T-helper 22 cell (primary cell): ENCODE measurements at places on chromosomes 11 and 22.
A peak's percentile ranks its signal among the peaks of the same experiment; 100 is the strongest.

DNA sequence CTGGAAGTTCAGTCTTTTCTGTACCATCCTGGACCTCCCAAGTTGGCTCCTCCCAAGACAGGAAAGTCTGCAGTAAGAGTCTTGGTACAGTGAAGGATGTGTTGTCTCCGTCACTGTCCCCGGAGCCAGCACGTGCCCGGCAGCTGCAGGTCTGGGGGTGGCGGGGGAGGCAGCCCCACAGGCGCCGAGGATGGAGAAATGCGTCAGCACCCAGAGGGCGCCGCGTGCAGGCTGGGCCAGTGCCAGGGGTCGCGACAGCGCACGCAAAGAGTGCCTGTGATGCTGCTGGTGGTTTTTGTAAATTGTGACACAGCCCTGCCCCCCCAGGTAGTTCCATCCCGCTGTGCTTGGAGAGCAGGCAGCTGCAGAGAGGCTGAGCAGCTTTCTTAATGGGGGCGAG lies 1200.5 kb downstream of the BRD1 start:
- no peak for DNase-seq

- no peak for DNase-seq
Measured at GRCh38 chr11:28086569-28086968, 21.4 kb downstream of the KIF18A start.

DNA sequence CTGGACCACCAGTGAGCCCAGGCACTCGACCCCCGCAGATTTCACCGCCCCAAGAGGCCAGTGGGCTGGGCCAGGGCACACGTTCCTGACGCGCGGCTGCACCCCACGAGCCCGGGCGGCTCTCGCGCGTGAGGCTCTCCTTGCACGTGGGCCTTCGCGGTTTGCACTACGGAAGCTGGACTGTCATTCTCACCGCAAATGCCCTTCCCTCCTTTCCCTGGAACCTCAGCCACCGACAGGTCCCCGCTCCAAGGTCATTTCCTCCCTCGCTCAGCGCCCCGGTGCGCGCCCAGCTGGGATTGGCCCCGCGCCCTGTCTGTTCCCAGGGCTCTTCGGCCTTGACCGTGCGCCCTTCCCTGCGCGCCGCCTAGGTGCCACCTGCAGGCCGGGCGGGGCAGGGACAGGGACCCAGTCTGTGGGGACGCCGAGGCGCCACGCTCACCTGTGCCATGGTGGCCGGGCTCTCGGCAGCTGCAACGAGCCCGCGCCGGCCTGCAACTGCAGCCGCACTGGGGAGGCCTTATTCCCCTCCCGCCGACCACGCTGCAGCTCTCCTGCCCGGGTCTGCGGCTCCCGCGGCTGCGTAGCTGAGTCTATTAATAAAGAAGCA lies 2.1 kb upstream of the CPT1A start:
- peak; percentile 54 for DNase-seq

DNA sequence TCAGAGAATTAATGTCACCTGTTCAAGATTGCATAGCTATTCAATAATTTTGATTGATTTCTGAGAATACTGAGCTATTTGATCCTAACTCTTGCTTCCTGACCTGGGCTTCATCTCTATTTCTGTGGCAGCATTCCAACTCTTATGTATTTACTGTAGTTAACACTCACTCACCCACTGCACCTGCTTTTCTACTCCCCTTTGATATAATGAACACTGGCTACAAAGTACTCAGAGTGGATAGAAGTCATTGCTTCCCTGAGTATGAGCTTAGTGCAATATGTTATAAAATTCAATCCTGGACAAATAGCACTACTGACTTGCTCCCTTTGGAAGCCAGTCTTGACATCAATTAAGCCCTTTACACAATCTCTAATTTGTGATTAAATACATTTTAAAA lies 117.2 kb downstream of the APIP start:
- no peak for DNase-seq

GRCh38 chr11:86625981-86626380 lies 46.4 kb downstream of the ME3 start:
- no peak for DNase-seq

DNA sequence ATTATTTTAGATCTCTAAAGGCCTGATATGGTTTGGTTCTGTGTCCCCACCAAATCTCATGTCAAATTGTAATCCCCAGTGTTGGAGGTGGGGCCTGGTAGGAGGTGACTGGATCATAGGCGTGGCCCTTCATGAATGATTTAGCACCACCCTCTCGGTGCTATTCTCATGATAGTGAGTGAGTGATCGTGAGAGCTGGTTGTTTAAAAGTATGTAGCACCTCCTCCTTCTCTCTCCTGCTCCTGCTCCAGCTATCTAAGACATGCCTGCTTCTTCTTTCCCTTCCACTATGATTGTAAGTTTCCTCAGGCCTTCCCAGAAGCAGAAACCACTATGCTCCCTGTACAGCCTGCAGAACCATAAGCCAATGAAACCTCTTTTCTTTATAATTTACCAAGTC lies 114.1 kb downstream of the SERGEF start:
- no peak for DNase-seq
